Activated CD4-positive, CD25-positive, alpha-beta regulatory T cell (primary cell): ENCODE measurements at places on chromosomes 13 and 19.

GRCh38 chr19:3773814-3774515, 1.9 kb upstream of the RAX2 start:
- DNase-seq: no peak

GRCh38 chr19:46753420-46754155, 7.3 kb upstream of the STRN4 start:
- DNase-seq: no peak

- no peak for DNase-seq
These were observed 18.0 kb upstream of the C1QTNF9B start for GRCh38 chr13:23915308-23915707.

DNA sequence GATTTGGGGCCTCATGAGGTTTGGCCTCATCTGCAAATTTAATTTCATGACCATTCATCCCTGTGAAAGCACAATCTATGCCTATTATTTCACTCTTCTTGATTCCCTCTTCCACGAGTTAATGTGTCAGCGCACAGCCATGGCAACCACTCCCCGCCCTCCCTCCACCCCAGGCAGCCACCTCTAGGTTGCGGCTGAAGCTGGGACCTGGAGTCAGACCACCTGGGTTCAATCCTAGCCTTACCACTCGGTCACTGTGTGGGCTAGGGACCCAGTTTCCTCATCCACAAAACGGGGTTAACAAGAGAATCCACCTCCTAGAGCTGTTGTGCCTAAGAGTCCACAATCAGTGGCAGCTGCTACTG, 9.8 kb downstream of the CHST8 start:
- DNase-seq: no peak

DNA sequence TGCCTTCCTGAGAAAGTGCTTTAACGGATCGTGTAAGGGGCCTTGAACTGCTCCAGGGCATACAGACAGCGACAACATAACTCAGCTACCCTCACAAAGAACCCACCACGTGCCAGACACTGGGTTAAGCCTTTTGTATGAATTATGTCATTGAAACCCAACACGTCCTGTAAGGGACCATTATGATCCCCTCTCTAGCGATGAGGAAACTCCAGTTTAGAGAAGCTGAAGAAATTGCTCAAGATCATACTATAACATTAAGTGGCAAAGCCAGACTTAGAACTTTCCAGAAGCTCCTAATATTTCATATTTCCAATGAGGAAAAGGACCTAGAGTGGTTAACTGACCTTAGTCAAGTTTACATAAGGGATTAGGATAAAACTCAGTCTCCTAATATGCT, 57.0 kb upstream of the RAP2A start:
- DNase-seq: no peak

GRCh38 chr13:36086117-36086516, 45.1 kb downstream of the DCLK1 start:
- DNase-seq: no peak

GRCh38 chr19:688214-688613, 7.0 kb downstream of the PRSS57 start:
- no peak for DNase-seq

- no peak for DNase-seq
These were observed 1276.8 kb downstream of the UQCRFS1 start for GRCh38 chr19:27936139-27936538.

- DNase-seq: no peak
These were observed 6.5 kb upstream of the MZF1 start for GRCh38 chr19:58579473-58580142.

DNA sequence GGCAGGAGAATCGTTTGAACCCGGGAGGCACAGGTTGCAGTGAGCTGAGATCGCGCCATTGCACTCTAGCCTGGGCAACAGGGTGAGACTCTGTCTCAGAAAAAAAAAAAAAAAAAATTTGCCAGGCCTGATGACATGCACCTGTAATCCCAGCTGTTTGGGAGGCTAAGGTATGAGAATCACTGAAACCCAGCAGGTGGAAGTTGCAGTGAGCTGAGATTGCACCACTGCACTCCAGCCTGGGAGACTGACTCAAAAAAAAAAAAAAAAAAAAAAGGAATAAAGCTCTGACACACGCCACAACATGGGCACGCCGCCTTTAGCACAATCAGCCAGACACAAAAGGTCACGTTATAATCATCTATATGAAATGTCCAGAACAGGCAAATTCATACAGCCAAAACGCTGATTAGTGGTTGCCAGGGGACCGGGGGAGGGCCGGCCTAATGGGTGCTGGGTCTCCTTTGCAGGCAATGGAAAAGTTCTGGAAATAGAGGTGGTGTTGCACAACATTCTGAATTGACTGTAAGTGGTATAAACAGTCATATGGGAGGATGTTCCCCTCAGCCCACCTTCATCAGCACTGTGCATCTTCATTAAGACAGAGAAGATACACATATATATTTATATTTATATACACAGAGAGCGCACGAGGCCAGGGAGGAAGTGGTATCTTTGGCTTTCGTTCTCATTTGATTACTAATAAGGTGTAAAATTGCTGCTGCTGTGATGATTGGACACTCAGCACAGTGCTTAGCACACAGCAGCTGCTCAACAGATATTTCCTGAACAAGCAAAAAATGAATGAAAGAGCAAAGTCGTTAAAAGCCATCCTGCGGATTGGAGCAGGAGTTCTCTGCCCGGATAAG, 3.8 kb downstream of the HSPBP1 start:
- no peak for DNase-seq
